A172 (cell line): ENCODE measurements at places on chromosomes 5 and 9. TPM values are rescaled to one million over a fixed set of nuclear protein-coding genes. Genes with fewer than 3 reads are reported as not detected.

Gene NDUFAF2
- total RNA-seq: 59.5 and 74.3 TPM in 2 replicates

Gene DEPDC1B
- total RNA-seq: 34.4 and 35.0 TPM in 2 replicates

Gene ENTPD8
- total RNA-seq: 0.83 and 0.98 TPM in 2 replicates

Gene GRM6
- not detected in 2 replicates for total RNA-seq

Gene SLC45A2
- total RNA-seq: not detected in 2 replicates

Gene PHF24
- total RNA-seq: 0.05 TPM in 1 of 2 replicates, not detected in the other

Gene CARD9
- total RNA-seq: 0.95 and 1.1 TPM in 2 replicates

Gene WNK2
- not detected in 2 replicates for total RNA-seq

Gene ADAMTS13
- 0.43 and 1.6 TPM in 2 replicates for total RNA-seq

Gene DOK3
- 0.19 and 1.7 TPM in 2 replicates for total RNA-seq

Gene RMND5B
- 23.4 and 32.0 TPM in 2 replicates for total RNA-seq

Gene SNAPC4
- total RNA-seq: 16.9 and 23.8 TPM in 2 replicates

Gene FRRS1L
- total RNA-seq: not detected in 2 replicates

Gene C6
- not detected in 2 replicates for total RNA-seq

Gene SLC34A3
- total RNA-seq: 1.1 and 1.6 TPM in 2 replicates

Gene ANXA6
- 424 and 507 TPM in 2 replicates for total RNA-seq

Gene SPINK4
- not detected in 2 replicates for total RNA-seq

Gene LHX6
- total RNA-seq: 2.2 and 2.5 TPM in 2 replicates

Gene WDR31
- total RNA-seq: 0.60 and 0.74 TPM in 2 replicates

Gene POU5F2
- 0.36 and 0.53 TPM in 2 replicates for total RNA-seq

Gene HTR1A
- total RNA-seq: not detected in 2 replicates

Gene ALDOB
- not detected in 2 replicates for total RNA-seq

Gene F2RL1
- total RNA-seq: 1.7 and 2.3 TPM in 2 replicates

Gene BTF3
- 576 and 868 TPM in 2 replicates for total RNA-seq

Gene IGFBPL1
- total RNA-seq: 0.14 TPM in 1 of 2 replicates, not detected in the other

Gene RASGEF1C
- 0.17 and 1.2 TPM in 2 replicates for total RNA-seq

Gene IFNA5
- not detected in 2 replicates for total RNA-seq

Gene SLC6A18
- total RNA-seq: not detected in 2 replicates

Gene CETN3
- 54.1 and 106 TPM in 2 replicates for total RNA-seq

Gene MSX2
- total RNA-seq: 0.36 TPM in 1 of 2 replicates, not detected in the other

Gene CBY3
- not detected in 2 replicates for total RNA-seq

Gene NXNL2
- total RNA-seq: 0.43 and 1.2 TPM in 2 replicates

Gene IL13
- not detected in 2 replicates for total RNA-seq

Gene HTR4
- not detected in 2 replicates for total RNA-seq

Gene GOLPH3
- 68.9 and 80.1 TPM in 2 replicates for total RNA-seq
